ENCODE measurements at places on chromosomes 11 and 22. TPM values are rescaled to one million over a fixed set of nuclear protein-coding genes. Genes with fewer than 3 reads are reported as not detected.
A peak's percentile ranks its signal among the peaks of the same experiment; 100 is the strongest.

DNA sequence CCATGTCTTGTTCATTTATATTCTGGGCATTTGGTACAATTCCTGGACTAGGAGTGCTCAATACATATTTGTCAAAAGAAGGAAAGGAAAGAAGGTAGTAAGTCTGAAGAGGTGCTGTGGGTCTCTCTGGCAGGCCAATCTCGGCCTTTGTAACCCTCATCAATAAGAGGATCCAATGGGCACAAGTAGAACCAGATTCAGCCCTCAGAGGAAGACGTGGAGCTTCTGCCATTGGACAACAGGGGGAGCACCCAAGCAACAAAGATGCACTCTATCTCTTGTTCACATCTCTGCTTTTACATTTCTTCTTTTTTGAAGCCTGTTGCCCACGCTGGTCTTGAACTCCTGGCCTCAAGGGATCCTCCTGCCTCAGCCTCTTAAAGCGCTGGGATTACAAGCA lies 2.2 kb upstream of the VPS11 start:
- H3K4me3 ChIP-seq: peak overlapping the region; percentile 4
- peaks cover 4% of the 10 kb centered on the region for H3K36me3 ChIP-seq
- no peaks in the 10 kb centered on the region for H3K27me3 ChIP-seq
- H3K4me1 ChIP-seq: peaks cover 34% of the 10 kb centered on the region

- no peak overlapping the region for H3K4me3 ChIP-seq
- no peak for DNase-seq
- H3K4me1 ChIP-seq: no peaks in the 10 kb centered on the region
These were observed 143.7 kb downstream of the PKNOX2 start for GRCh38 chr11:125308246-125308645.

DNA sequence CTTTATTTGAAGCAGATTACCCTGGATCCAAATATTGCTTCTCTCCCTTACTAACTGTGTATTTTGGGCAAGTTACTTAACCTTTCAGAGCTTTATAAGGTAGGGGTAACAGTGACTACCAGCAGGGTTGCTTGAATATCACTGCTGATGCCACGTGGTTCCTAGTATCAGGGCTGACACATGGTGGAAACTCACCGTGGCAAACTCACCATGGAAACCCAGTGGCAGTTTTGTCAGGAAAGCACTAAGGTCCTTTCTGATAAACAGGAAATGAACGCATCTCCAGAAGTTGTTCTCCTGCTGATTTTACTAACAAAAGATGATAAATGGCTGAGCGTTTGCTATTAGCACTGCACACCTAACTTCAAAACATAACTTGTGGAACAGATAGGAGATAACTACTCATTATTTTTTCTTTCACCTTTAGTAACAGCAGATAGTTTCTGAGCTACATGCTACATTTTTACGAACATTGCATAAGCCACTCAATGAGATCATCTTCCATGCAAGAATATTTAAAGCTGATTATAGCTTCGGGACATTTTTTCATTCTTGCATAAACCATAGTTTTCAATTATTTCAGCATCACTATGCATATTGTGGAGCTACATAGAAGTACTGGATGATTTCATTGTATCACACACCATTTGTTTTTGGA lies 59.7 kb upstream of the RAG2 start:
- no peaks in the 10 kb centered on the region for H3K36me3 ChIP-seq
- H3K27ac ChIP-seq: no peak overlapping the region
- no peaks in the 10 kb centered on the region for H3K27me3 ChIP-seq
- peak; percentile 27 for DNase-seq
- no peak overlapping the region for H3K4me3 ChIP-seq

DNA sequence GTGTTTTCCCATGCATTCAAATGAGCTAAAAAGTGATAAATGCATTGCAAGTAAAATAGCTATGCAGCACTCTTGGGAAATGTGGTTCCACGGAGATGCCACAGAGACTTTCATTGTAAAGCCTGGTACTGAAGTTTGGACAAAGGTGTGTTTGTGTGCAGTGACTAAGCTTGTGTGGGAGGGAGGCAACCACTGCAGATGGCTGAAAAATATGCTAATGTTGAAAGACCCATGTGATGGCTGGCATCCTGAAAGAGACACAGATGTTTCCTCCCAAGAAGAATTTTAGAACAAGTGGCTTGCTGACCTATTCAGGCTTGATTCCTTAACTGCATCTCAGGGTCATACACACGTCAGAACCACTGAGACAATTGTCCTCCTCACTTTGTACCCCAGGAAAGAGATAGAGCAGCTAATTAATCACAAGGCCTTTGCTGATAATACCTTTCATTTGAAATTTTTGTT lies 73.8 kb downstream of the FAM76B start:
- peak; percentile 71 for DNase-seq
- H3K27ac ChIP-seq: peak overlapping the region; percentile 69
- no peaks in the 10 kb centered on the region for H3K36me3 ChIP-seq
- peaks cover 50% of the 10 kb centered on the region for H3K4me1 ChIP-seq

- H3K4me3 ChIP-seq: no peak overlapping the region
- peaks cover 7% of the 10 kb centered on the region for H3K4me1 ChIP-seq
- DNase-seq: no peak
- no peaks in the 10 kb centered on the region for H3K36me3 ChIP-seq
- no peak overlapping the region for H3K27ac ChIP-seq
These were observed 95.5 kb downstream of the CEP164 start for GRCh38 chr11:117423046-117423575.

DNA sequence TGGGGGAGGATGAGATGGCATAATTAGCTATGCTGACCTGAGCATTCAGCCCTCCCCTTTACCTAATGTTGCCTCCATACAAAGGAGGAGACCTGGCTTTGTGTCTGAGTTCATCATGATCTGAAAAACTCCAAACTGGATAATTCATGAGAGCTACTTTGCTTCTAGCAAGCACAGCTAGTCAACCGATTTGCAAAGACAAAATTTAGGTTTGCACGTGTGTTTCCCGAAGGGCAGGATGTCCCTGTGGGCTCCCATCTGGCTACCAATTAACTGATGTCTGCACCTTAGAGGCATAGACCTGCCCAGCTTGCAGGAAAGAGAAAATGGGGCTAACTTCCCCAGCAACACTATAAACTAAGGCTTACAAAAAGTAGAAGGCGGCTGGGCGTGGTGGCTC lies 42.2 kb upstream of the POU2AF1 start:
- H3K4me1 ChIP-seq: peaks cover 18% of the 10 kb centered on the region
- no peak overlapping the region for H3K27ac ChIP-seq
- no peaks in the 10 kb centered on the region for H3K27me3 ChIP-seq
- no peak overlapping the region for H3K4me3 ChIP-seq

GRCh38 chr11:128294671-128295050 lies 292.7 kb downstream of the ETS1 start:
- no peaks in the 10 kb centered on the region for H3K27me3 ChIP-seq
- peaks cover 29% of the 10 kb centered on the region for H3K36me3 ChIP-seq
- H3K4me3 ChIP-seq: no peak overlapping the region
- H3K4me1 ChIP-seq: peaks cover 96% of the 10 kb centered on the region
- peak overlapping the region; percentile 68 for H3K27ac ChIP-seq

- peaks cover 10% of the 10 kb centered on the region for H3K4me1 ChIP-seq
- no peak overlapping the region for H3K4me3 ChIP-seq
- peaks cover 71% of the 10 kb centered on the region for H3K27me3 ChIP-seq
- DNase-seq: no peak
These were observed 18.2 kb downstream of the TEAD1 start for GRCh38 chr11:12692229-12693075.

ADM2 gene
- 7.9 TPM for total RNA-seq

OR8D1 gene
- total RNA-seq: not detected

USP28 gene
- total RNA-seq: 38.6 TPM

Measured in activated CD4-positive, alpha-beta T cell treated with anti-CD3 and anti-CD28 coated beads for 36 hours (primary cell).